Spinal cord (tissue), 10 donors: ENCODE measurements at places on chromosomes 3 and 15. TPM values are rescaled to one million over a fixed set of nuclear protein-coding genes. Genes with fewer than 3 reads are reported as not detected.

ERICH6 gene
- 0.89 TPM for polyA plus RNA-seq

CPNE9 gene
- 5.3 TPM for polyA plus RNA-seq

FBXW12 gene
- 1.5 TPM for polyA plus RNA-seq

FAM43A gene
- 15.5 TPM for polyA plus RNA-seq

OR5K2 gene
- polyA plus RNA-seq = not detected

GHSR gene
- polyA plus RNA-seq = 0.29 TPM

SLC30A4 gene
- 6.4 TPM for polyA plus RNA-seq

NANOGP8 gene
- not detected for polyA plus RNA-seq

CPNE4 gene
- polyA plus RNA-seq = 22.8 TPM

SLC7A14 gene
- polyA plus RNA-seq = 14.6 TPM

SIDT1 gene
- polyA plus RNA-seq = 34.6 TPM

SEMA3G gene
- polyA plus RNA-seq = 18.0 TPM

ABI3BP gene
- 5.4 TPM for polyA plus RNA-seq

TRPM1 gene
- polyA plus RNA-seq = not detected

GRM2 gene
- 10.2 TPM for polyA plus RNA-seq

DRD3 gene
- 0.60 TPM for polyA plus RNA-seq

LIPH gene
- 0.15 TPM for polyA plus RNA-seq

ARPP21 gene
- polyA plus RNA-seq = 58.4 TPM

VGLL3 gene
- polyA plus RNA-seq = 2.9 TPM

PLSCR5 gene
- polyA plus RNA-seq = 2.6 TPM

TNFSF10 gene
- polyA plus RNA-seq = 5.5 TPM

GXYLT2 gene
- 9.5 TPM for polyA plus RNA-seq

SPTBN5 gene
- polyA plus RNA-seq = 2.0 TPM

ACOX2 gene
- polyA plus RNA-seq = 20.1 TPM

CACNA2D2 gene
- polyA plus RNA-seq = 59.2 TPM

MAP2K5 gene
- polyA plus RNA-seq = 27.9 TPM

ROPN1 gene
- 0.42 TPM for polyA plus RNA-seq

MESP2 gene
- polyA plus RNA-seq = 0.71 TPM

FOXB1 gene
- polyA plus RNA-seq = 13.5 TPM

PROK2 gene
- 0.14 TPM for polyA plus RNA-seq

TNFAIP8L3 gene
- 6.6 TPM for polyA plus RNA-seq

LRRC49 gene
- 56.2 TPM for polyA plus RNA-seq

PSTPIP1 gene
- polyA plus RNA-seq = 2.0 TPM

SMCO1 gene
- 0.23 TPM for polyA plus RNA-seq

THBS1 gene
- 20.8 TPM for polyA plus RNA-seq

GOLGA8S gene
- polyA plus RNA-seq = 1.1 TPM

SCAANT1 gene
- polyA plus RNA-seq = not detected

ARNT2 gene
- 130 TPM for polyA plus RNA-seq

CTXND1 gene
- polyA plus RNA-seq = 23.3 TPM

ERC2 gene
- 26.8 TPM for polyA plus RNA-seq

PAQR9 gene
- polyA plus RNA-seq = 2.9 TPM

IL17RE gene
- 2.7 TPM for polyA plus RNA-seq

FAIM gene
- polyA plus RNA-seq = 42.1 TPM

GATA2 gene
- 4.1 TPM for polyA plus RNA-seq

GOLGA8T gene
- 0.40 TPM for polyA plus RNA-seq
